ENCODE measurements at places on chromosomes 1 and 21. TPM values are rescaled to one million over a fixed set of nuclear protein-coding genes. Genes with fewer than 3 reads are reported as not detected.

GRCh38 chr1:94120570-94120901 lies 412 bp downstream of the ABCA4 start:
- no peak for DNase-seq

DNA sequence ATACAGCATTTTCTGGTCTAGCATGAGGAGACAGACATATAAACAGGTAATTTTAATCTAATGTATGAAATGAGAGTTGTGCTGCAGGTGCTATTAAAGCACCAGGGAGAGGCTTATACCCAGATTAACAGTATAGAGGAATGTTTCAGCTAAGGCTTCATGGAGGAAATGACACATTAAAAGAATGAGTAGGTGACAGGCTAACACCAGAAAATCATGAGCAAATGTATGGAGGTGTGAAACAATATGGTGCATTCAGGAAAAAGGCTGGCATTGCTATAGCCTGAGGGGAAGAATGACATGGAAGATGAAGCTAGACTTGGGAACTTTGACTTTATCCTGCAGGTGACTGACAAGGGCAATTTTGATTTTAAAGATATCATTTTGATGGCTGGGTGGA lies 7.0 kb downstream of the ARPC5 start:
- DNase-seq = no peak

GRCh38 chr1:53550201-53550741 lies 91.1 kb downstream of the DMRTB1 start:
- DNase-seq = no peak

DNA sequence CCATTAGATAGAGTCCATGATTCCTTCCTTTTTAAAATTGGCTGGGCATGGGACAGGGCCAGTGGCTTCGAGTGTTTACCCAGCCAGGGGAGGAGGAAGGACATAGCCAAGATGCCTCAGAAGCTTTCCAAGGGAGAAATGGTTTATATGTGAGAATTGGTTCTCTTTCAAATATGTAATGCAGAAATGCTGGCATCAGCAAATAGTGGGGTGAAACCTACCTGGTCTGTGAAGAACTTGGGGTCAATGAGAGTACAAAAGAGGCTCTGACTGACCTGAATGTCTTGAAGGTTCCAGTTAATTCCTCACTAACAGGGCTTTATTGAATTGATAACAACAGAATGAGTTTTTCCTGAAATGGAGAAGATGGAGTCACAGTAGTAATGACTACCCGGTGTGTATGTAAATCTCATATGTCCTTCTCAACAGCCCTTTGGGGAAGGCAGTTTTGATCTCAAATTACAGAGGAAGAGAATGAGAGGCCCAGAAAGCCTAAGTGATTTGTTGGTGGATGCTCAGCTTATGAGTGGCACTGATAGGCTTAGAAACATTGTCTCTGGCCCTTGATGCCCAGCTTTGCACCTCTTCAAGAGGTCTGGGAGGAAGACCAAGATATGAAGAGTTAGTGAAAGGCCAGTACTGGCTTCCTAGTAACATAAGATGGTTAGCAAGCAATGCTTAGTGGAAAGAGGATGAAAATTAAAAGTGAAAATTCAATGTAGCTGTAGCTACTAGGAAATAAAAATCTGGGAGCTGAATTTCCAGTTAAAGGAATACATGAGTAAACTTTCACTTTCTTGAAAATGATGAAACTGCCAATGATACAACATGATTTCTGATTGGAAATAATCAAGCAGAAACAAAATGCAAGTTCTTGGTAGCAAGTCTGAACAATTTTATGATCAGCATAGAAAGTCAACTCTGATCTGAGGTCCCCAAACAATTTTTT lies 2.7 kb downstream of the ATF3 start:
- DNase-seq = no peak

- peak; percentile 38 for DNase-seq
Observed at GRCh38 chr21:35011681-35012080, 37.4 kb downstream of the RUNX1 start.

DNA sequence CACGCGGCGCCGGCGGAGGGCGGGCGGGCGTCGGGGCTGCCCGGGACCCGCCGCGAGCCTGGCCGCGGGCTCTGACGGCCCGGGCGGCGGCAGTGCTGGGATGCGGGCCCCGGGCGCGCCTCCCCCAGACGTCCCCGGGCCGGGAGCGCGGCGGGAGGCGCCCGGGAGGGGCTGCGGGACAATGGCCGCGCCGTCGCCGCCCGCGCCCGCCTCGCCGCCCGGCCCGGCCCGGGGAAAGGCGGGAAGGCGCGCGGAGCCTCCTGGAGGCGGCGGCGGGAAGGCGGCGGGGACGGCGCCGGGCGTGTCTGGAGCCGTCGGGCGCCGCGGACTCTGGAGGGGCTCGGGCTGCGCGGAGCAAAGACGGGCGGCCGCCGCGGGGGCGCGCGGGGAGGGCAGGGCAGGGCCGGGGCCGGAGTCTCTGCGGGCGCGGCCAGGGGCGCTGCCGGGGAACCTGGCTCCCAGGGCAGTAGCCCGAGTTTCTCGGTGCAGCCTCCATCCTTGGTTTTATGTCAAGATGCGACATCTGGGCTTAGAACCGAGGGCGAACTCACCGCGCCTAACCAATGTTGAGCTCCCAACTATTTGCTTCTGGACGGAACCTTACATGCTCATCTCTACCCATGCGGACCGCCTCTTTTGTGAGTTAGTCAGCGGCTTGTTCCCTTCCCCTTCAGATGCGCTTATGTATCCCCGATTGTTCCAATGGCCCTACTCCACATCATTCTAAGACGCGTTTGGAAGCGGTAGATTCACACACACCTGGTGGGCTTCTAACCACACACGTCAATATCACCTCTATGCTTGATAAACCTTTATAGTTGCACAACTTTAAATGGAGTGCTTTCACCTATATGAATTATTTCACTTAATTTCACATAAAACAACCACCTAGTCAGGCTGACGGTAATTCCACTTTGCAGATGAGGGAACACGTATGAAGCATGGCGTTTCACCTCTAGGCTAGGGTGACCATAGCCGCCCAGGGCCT lies 651 bp downstream of the ZBTB8A start:
- peak; percentile 49 for DNase-seq

- no peak for DNase-seq
Observed at GRCh38 chr1:53288790-53289429, 39.0 kb downstream of the LRP8 start.

- DNase-seq = peak; percentile 53
Observed at GRCh38 chr1:43274125-43274803, 4.5 kb downstream of the TMEM125 start.

DNA sequence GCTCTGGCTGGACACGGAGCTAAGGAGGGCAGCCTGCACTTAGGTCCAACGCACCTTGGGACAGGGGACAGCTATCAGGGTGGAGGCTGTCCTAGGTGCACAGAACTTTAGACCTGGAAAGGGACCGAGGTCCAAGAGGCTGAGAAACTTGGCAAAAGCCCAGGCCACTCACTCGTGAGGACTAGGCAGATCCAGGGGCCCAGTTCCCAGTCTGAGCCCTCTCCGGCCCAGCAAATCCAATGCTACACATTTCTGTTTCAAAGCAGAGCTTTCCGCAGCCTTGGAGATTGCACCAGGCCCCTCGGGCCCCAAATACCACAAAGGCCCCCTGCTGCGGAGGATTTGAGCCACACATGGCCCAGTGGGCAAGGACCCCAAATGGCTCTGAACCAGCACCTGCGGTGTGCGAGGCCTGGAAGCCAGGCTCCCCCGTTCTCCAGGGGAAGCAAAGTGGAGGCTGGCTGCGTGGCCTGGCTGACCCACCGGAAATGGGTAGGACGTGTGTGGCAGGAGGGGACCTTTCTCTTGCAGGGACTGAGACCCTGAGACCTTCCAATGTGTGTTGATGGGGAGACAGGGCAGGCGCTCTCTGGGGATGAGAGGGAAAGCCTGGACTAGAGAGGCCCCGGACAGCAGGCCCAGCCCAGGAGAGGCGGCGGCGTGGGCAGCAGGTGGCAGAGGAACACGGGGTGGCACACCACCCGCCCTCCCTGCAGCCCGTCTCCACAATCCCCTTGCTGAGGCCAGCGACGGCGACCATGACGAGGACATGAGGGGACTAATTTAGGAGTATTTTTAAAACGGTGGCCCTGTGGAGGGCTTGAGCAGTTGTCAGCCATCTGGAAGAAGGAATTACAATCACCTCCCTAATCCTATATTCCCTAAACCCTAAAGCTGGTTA lies 118.7 kb downstream of the CASZ1 start:
- DNase-seq = no peak

DNA sequence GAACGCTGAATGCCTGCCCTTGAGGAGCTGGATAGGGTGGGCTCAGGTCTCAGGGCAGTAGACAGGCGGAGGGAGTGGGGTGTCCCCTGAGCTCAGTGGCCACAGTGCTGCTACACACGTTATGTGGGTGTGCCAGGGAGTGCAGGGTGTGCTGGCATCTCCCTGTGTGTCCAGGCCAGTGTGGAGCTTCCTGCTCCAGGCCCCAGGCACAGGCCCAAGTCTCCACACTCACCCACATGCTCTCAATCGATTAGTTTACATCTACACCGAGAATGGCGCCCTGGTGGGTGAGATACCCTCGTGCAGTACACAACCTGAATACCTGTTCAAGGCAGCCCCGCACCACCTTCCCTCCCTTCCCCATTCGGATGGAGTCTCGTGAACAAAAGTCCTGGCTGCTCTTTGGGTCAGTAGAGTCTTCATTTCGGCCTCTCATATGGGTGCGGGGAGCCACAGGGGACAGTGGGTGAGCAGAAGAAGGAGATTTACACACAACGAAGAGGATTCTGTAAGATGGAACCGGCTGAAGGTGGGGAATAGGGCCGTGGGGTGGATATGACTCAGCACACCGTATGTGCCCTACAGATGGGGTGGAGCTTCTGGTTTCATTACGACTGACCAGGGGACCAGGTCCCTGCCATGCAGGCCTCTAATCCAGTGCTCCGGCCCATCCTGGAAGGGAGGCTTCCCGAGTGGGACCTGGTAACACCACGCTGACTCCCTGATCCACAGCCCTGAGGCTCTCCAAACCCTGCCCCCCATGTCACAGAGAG lies 93.3 kb downstream of the SPSB1 start:
- no peak for DNase-seq

DNA sequence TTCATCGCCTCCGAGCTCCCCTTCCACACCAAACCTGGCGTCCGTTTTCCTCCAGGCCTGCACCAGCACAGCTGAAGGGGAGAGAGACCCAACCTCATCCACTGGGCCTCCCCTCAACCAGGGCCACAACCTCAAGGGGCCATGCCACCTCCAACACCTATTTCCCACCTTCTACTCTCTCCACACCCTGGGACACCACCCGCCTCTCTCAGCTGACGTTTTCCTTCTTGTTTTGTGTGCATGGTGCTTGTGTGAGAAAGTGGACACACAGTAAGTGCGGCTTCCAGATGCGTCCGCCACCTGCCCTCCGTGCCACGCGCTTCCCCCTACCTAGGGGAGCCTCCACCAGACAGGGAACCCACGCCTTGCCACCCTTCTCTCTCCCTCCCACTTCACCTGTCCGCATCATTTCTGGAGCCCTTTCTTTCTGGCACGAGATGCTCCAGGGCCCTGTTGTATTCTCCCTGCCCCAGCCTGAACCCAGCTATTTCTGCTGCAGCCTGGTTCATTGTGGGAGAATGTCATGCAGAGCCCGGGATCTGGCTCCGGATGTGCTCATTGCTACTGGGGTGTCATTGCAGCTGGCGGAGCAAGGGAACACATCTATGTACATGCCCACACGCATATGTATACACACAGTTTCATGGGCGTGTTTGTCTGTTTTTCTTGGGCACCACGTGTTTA lies 1.3 kb upstream of the GNB1 start:
- no peak for DNase-seq

GRCh38 chr21:16418226-16418625 lies 688.4 kb downstream of the USP25 start:
- DNase-seq = peak; percentile 75

DNA sequence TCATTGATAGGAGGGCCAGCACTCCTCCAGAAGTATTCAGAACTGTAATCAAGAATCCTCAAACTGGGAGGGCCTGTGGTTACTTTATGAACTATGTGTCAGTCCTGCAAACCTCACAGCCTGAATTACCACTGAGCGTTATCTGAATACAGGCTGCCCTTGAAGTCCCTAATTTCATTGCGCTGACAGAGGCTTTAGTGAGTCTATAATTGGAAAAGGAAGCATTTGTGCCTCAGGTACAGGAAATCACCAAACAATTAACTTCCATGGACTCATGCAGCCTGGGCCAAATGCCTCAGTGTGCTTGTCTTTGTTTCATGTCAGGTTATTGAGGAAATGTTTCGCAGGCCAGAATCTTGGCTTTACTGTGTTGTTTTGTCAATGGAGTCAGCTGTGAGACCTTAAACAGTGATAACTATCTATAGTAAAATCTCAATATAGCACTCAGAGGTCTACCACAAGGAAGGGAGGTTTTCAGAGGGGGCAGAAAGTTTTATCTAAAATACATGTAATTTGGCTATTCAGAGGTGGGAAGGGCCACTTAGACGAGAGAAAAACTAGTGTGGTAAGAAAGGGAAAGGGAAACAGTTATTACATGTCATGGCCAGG lies 32.9 kb upstream of the DOCK7 start:
- no peak for DNase-seq

- DNase-seq = no peak
Observed at GRCh38 chr1:55210990-55211801, 4.0 kb downstream of the USP24 start.

DNA sequence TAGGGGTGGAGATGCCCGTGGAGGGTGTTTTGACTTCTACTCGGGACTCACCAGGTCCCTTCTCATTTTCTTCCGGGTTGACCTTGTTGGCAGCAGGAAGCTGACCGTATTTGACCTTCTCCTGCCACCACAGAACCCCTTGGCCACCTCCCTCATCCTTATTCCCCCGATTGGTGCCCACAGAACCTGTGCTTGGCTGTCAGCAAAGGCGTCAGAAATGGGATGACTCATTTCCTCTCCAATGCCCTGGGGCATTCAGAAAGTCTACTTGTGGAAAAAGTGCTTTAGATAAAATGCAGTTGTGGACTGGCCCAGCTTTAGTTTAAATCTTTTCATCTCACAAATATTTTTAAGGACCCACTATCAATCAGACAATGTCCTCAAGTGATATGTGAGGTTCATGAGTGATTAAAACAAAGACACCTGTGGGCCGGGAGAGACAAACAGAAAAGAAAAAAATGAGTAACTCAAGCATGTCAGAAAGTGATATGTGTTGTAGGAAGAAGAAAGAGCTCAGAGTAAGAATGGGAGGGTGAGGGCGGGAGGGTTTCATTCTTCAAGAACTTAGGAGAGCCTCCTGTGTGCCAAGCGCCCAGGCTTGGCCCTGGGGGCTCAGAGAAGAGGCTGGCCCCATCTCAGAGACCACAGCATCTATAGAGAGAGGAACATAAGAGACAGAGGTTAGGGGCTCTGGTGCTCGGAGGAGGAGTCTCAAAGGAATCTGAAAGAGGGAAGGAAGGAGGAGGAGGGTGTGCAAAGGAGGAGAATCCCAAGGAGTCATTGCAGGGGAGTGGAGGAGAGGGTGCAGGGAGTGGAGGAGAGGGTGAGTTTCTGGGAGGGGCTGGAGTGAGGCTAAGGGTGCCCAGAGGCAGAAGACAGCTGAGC lies 221.6 kb upstream of the VAMP3 start:
- DNase-seq = peak; percentile 61

DNAJC8 gene
- 76.4 TPM for total RNA-seq

TRPM2 gene
- total RNA-seq = 0.08 TPM

DNAI4 gene
- total RNA-seq = 11.4 TPM

AMY1A gene
- not detected for total RNA-seq

TMEM82 gene
- total RNA-seq = not detected

C1QC gene
- total RNA-seq = not detected

All from fibroblast of the aortic adventitia (primary cell).